ENCODE measurements at places on chromosomes 3 and 15.
A peak's percentile ranks its signal among the peaks of the same experiment; 100 is the strongest.

GRCh38 chr15:91488452-91488851, 365.1 kb upstream of the SLCO3A1 start:
- no peak for DNase-seq

- DNase-seq = no peak
Measured at GRCh38 chr3:22732641-22733040, 470.5 kb upstream of the UBE2E2 start.

GRCh38 chr3:195563317-195563716, 20.2 kb upstream of the PPP1R2 start:
- DNase-seq = no peak

GRCh38 chr3:114626751-114627150, 332.9 kb downstream of the TIGIT start:
- DNase-seq = no peak

- no peak for DNase-seq
Measured at GRCh38 chr3:28575100-28575745, 226.6 kb upstream of the AZI2 start.

DNA sequence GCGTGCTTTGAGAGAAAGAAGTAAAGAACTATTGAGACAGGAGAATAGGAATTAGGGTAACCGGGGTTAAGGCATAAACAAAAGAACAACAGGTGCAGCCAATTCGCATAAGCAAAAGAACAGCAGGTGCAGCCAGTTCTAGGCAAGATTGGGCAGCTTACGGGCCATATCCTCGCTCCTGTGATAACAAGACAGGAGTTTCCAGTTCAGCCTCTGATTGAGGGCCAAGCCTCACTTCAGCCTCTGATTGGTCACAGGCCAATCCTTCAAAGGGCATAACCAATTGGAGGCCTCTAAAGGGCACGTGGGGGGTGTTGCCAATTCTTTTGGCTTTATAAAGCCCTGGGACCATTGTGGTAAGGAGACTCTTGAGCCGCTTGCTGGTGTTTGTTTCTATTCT, 143.5 kb downstream of the GADL1 start:
- no peak for DNase-seq

DNA sequence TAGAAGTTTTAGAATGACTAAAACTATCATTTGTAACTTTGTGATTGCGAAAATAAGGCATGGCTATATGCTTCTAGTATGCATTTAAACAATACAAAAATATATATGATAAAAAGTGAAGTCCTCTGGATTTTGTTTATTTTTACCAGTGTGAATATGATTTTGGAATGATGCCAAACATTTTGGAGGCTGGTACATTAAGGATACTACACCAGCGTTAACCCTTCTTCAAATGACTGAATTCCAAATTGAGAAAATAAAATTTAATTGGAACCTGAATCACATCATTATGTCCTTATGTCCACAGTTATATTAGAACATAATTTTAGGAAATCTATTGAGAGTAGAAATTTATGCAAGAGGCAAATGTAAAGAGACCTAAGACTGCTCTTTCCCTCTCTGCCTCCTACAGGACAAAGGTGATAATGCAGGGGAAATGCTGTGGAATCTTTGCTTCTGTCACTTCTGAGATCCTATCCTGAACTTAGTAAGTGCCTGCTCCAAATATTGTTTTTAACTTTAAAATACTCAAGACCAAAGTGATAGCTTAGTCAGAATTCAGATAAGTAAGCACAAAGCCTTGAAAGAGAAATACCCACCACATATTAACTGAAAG, 121.1 kb upstream of the NANOGP8 start:
- no peak for DNase-seq

DNA sequence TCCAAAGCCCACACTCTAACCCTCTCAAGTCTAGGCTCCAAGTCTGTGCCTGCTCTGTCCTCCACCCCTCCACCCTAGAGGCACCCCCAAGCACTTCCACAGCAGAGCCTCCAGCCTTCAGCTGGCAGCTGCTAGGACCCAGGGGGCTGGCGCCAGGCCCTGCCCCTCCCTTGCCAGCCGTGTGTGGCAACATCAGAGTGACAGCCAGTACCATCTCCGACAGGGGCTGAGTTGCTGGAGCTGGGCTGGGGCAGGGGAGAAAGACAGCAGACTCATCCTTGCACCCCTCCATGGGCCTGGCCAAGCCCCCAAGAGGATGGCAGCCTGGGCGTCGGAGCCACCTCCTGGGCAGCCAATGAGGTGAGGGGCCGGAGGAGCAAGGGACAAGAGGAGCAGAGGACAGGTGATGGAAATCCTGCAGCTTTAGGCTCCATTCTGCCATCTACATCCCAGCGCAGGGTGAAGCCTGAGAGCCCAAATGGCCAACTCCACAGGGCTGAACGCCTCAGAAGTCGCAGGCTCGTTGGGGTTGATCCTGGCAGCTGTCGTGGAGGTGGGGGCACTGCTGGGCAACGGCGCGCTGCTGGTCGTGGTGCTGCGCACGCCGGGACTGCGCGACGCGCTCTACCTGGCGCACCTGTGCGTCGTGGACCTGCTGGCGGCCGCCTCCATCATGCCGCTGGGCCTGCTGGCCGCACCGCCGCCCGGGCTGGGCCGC, at the start of gene GPR62:
Gene GPR62, plus strand, starts transcription at position 207 of the 718 bp plus-strand sequence. Its CDS starts 272 bp downstream, at position 479.
- no peak for DNase-seq

DNA sequence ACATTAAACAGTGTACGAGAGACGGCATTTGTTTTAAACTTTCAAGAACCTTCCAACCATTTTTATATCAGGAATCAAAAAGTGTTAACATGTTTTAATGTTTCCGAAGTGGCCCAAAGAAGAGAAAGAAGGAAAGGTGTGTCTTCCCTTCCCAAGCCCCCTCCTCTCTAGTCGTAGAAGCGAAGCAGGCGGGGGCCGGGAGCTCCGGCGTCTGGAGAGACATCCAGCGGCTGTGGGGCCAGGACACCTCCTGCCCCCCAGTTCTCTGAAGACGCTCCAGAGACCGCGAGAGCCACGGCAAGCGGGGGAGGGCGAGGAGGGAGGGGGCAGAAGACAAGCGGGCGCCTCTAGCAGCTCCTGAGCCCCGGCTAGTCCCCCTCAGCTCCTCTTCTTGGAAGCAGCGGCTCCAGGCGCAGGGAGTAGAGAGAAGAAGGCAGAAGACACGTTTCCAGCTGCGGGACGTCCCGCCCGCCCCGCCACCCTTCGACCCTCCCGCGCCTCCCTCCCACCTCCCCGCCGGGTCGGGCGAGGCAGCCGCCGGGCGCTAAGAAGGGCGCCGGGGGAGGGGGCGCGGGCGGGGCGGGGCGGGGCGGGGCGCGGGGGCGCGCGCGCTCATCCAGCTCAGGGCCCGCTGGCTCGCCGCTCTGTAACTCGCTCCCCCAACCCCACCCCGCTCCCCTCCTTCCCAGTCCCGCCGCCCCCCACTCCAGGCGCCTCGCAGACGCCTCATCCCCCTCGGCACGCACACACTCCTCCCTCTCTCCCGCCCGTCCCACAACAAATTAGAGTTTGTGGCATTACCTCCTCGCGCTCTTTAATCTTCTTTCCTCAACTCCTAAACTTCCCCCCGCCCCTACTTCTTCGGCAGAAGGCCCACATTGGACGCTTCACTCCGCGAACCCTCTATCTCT, at the start of gene ZBTB20:
Gene ZBTB20, minus strand, starts transcription at position 871 of the 911 bp plus-strand sequence.
- peak; percentile 51 for DNase-seq

GRCh38 chr3:187700249-187700648, 2.1 kb downstream of the RTP2 start:
- no peak for DNase-seq

GRCh38 chr15:36886191-36886590, 214.2 kb downstream of the MEIS2 start:
- no peak for DNase-seq

DNA sequence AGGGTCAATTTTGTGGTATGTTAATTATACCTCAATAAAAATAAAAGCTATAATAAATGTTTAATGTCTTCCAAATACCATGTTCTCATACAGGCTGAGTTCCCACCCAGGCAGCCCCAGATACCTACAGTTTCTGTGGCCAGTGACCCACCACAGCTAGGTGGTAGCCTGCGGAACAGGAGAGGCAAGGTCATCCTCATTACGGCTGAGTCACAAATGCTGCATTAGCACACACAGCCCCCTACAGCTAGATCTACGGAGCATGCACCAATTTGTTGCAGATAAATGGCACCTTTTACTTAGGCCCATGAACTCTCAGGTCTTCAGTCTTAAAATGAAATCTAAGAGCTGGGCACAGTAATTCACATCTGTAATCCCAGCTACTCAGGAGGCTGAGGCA, 5.1 kb downstream of the SPATA12 start:
- no peak for DNase-seq

DNA sequence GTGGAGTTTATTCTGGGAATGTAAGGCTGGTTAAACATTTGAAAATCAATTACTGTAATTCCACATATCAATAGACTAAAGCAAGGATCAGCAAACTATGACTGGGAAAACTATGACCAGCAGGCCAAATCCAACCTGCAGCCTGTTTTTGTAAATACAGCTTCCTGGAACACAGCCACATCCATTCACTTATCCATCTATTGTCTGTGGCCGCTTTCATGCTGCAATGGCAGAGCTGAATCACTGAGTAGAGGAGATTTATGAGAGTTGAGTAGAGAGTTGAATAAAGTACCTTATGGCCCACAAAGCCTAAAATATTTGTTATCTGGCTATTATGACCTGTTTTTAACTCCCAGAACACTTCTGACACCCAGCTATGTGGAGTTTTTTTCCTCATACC, 12.2 kb downstream of the MYLK start:
- no peak for DNase-seq
